Activated naive CD4-positive, alpha-beta T cell treated with anti-CD3 and anti-CD28 coated beads for 36 hours (primary cell): ENCODE measurements at places on chromosomes 13 and 19.

GRCh38 chr19:37218592-37218935, 550 bp downstream of the ZNF383 start:
- peak; percentile 51 for DNase-seq

DNA sequence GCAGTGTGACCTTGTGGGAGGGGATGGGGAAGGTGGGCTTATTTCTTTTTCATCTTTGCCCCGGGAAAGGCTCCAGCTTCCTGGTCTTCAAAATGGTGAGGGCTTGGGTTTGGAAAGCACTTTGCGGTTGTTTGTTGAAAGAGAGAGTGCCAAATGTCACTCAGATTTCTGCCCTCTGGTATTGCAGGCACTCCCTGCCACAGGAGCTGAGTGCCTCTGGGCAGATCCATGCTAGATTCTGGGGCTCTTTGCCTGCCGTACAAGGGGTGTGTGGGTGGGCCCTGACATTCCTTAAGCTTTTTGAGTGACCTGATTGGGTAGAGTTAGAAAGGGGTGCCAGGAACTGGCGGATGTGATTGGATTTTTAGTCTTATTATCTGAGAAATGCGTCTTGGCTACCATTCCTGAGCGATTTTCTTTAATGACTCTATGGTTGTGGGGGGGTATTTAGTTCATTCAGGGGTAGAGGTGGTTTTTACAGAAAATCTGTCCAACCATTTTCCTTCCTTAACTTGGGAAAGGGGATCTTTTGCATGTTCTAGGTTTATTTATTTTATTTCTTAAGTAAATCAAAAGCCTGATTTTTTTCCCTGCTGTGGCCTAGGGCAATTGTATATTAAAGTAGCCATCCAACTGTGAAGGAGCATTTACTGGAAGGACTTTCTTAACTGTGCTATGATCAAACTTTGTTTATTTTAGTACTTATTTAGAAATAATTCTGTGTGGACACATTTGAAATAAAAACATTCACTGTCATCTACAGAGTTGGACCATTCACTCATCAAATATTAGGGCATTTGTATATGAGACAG, 3.2 kb downstream of the ARHGAP35 start:
- DNase-seq = no peak

DNA sequence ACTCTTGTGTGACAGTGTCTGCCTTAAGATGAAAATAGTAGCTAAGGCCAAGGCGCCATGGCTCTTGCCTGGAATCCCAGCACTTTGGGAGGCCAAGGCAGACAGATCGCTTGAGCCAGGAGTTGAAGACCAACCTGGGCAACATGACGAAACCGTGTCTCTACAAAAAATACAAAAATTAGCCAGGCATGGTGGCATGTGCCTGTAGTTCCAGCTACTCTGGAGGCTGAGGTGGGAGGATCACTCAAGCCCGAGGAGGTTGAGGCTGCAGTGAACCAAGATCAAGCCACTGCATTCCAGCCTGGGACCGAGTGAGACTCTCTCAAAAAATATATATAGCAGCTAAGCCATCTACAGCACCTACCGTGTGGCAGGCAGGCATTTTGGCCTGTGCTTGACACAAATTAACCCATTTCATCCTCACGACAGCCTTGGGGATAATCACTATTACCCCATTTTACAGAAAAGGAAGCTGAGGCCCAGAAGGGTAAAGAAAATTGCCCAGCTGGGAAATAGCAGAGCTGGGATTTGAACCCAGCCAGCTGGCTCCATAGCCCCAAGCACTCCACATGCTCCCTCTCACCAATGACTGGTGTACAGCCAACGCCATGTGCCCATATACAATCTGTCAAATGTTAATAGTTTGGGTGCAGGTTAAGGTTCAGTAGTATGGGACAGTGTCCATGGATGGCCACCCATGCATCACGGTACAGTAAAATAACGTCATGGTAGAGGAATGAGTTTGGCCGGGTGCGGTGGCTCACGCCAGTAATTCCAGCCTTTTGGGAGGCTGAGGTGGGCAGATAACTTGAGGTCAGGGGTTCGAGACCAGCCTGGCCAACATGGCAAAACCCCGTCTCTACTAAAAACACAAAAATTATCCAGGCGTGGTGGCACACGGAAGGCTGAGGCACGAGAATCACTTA, 3.1 kb downstream of the SLC1A5 start:
- no peak for DNase-seq

- DNase-seq = no peak
Observed at GRCh38 chr19:48355365-48355954, 8.3 kb downstream of the TMEM143 start.

GRCh38 chr19:10503002-10503789, at the start of gene KEAP1:
Gene KEAP1, minus strand, starts transcription at chr19:10503356. Its CDS starts 3,323 bp downstream, at chr19:10500033.
- peak; percentile 37 for DNase-seq

- no peak for DNase-seq
Observed at GRCh38 chr19:42288387-42288786, 13.5 kb upstream of the PRR19 start.

DNA sequence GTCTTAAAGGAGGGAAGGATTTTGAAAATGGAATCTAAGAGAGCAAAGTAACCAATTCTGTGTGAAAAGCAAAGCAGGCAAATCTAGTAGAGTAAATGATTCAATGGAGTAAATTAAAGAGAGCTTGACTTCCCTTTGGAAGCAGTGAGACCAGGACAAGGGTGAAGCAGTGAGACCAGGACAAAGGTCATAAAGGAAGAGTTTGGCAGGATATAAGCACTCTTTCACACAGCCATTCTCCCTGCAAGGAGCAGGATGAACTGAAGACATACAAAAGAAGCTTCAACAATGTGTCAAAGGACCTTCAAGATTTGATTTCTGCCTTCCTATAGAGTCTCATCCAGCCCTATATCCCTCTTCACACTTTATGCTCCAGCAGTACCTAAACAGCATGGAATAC, 123.8 kb downstream of the ENOX1 start:
- no peak for DNase-seq

DNA sequence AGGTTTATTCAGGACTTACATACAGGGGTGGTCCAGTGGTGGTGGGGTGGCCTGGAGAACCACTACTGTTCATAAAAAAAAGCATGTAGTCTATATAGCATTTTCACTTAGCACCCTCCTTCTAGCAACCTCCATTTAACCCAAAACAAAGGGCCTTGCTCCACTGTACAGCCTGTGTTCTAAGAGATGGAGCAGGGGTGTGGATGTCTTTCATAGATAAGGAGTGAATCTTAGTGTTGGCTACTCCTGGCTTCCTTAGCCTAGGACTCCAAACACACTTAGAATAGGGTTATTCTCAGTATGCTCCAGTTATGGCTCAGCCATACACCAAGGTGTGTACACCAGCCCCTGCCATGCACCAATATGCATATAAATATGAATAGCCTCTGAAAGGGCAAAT, 95.2 kb downstream of the ELF1 start:
- no peak for DNase-seq

DNA sequence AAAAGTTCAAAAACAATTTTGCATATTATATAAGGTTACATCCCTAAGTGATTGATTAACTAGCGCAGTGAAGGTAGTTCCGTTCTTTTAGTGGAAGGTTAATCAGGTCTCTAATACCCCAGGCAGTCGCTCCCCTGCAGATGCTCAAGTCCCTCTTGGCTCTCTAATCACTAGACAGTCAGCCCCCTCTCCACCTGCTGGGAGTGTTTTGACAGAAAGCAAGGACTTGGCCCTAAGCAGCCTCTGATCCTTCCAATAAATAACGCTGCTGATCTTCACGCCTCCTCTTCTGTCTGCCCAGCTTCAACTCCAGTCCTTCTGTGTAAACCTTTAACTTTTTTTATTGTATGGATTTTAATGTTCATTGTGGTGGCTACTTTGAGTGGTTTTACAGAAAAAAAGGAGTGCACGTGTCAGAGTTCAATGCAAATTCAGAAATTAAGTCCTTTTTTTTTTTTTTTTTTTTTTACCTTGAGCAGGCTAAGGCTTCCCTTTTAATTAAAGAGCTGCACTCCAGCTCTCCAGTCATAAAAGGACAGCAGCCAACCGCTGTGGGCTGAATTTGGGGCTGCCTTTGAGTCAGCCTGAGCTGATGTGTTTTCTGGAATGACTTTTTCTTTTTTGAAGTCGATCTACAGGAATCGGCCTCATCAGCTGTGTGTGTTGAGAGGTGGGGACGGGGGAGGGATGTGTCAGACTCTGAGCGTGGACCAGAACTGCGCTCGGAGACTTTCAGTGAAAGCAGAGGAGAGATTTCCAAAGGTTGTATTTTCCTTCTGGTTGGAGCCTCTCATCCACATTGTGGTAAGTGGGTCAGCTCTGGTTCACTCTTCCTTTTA, 33.8 kb upstream of the MYO16 start:
- peak; percentile 48 for DNase-seq

GRCh38 chr13:47184321-47184720, 287.5 kb upstream of the HTR2A start:
- no peak for DNase-seq

GRCh38 chr19:16463991-16464575, 7.7 kb downstream of the EPS15L1 start:
- no peak for DNase-seq

GRCh38 chr19:11020423-11020822, 59.6 kb downstream of the SMARCA4 start:
- no peak for DNase-seq

- DNase-seq = no peak
Observed at GRCh38 chr13:31175847-31176532, 14.3 kb upstream of the HSPH1 start.

GRCh38 chr13:20127262-20127561, 33.6 kb downstream of the GJA3 start:
- DNase-seq = peak; percentile 28

DNA sequence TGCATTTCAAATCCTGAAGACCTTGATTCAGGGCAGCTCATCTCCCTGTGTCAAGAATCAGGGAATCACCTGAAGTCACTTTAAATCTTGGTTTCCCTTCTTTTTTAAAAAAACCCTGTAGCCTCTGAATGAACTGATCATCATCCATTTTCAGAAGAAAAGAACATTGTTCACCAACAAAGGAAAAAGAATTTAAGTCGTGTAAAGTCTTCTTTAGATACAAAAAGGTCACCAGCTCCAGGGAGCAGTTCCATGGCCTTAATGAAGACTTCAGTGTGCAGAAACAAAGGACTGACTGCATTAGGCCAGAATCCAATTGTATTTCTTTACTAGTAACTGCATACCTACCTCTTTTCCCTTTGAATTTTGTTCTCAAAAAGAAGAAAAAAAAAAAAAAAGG, 245.0 kb downstream of the ABCC4 start:
- no peak for DNase-seq

DNA sequence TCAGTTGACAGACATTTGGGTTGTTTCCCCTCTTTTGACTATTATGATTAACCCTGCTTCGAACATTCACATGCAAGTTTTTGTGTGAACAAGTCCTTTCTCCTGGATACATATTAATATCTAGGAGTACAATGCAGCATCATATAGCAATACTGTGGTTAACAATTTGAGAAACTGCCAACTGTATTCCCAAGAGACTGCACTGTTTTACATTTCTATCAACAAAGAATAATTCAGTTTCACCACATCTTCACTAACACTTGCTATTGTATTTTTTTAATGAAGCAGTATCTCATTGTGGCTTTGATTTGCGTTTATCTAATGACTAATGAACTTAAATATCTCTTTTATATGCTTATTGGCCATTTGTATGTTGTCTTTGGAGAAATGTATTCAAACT, 184.6 kb upstream of the NBEA start:
- no peak for DNase-seq

- peak; percentile 63 for DNase-seq
Observed at GRCh38 chr13:78978381-78978998, 319.5 kb upstream of the OBI1 start.

GRCh38 chr13:113742445-113743120, 16.4 kb upstream of the TMEM255B start:
- peak; percentile 45 for DNase-seq

DNA sequence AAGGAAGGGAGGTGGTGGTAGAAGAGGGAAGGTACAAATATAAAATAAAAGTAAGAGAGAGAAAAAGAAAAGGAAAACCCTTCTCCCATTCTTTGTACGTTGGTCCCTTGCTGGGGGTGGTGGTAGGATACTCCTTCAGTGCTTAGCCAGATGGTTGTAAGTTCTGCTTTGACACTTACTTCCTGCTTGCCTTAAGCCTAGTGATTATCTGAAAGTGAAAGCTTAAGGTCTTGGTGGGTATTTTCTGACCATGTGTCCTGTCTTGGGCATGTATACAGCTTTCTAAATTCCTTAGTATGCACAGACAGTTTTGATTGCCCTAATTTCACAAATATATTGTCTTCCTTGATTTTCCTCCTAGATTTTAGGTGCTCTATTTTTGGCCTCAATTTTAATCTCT, 314.8 kb downstream of the PCDH17 start:
- DNase-seq = no peak

DNA sequence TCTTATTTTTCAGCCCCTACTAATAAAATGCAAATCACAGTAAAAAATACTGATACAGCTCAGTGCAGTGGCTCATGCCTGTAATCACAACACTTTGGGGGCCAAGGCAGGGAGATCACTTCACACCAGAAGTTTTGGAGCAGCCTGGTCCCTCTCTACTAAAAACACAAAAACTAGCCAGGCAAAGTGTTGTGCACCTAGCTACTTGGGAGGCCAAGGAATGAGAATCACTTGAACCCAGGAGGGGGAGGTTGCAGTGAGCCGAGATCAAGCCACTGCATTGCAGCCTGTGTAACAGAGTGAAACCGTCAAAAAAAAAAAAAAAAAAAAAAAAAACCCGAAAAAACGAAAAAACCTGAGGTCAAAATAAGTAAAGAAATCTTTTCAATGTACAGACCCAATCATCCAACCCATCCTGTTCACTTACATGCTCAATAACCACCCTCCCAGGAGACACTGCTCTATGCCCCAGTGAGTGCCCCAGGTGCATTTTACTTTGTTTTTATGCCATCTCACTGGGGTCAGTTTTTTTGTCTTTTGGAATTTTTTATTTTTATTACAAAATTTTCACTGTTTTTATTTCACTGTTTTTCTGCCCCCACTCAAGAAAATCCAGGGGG, 107.0 kb downstream of the ZNF486 start:
- no peak for DNase-seq

- DNase-seq = peak; percentile 43
Observed at GRCh38 chr19:32829345-32829896, 40.1 kb downstream of the SLC7A9 start.

DNA sequence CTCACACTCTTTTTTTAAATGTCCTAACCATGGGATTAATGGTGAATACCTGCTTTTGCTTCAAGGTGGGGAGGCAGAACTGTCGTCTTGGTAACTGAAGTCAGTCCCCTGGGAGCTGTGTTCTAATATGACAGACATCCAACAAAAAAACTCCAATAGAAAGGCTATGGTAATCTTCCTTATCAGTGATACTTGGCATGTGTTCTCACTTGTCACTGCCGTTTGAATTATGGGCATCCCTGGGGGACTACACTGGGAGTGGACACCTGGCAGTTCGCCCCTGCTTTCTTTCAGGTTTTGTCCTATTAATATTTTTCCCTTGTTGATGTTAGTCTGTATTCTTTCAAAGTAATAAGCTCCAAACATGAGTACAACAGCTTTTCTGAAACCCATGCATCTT, 252.6 kb downstream of the SLITRK5 start:
- DNase-seq = no peak

DNA sequence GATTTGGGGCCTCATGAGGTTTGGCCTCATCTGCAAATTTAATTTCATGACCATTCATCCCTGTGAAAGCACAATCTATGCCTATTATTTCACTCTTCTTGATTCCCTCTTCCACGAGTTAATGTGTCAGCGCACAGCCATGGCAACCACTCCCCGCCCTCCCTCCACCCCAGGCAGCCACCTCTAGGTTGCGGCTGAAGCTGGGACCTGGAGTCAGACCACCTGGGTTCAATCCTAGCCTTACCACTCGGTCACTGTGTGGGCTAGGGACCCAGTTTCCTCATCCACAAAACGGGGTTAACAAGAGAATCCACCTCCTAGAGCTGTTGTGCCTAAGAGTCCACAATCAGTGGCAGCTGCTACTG, 9.8 kb downstream of the CHST8 start:
- DNase-seq = no peak

GRCh38 chr13:85772367-85772766, 26.9 kb downstream of the SLITRK6 start:
- no peak for DNase-seq
